Nephron progenitor cell (in vitro differentiated cells): ENCODE measurements at places on chromosomes 16 and 17.

DNA sequence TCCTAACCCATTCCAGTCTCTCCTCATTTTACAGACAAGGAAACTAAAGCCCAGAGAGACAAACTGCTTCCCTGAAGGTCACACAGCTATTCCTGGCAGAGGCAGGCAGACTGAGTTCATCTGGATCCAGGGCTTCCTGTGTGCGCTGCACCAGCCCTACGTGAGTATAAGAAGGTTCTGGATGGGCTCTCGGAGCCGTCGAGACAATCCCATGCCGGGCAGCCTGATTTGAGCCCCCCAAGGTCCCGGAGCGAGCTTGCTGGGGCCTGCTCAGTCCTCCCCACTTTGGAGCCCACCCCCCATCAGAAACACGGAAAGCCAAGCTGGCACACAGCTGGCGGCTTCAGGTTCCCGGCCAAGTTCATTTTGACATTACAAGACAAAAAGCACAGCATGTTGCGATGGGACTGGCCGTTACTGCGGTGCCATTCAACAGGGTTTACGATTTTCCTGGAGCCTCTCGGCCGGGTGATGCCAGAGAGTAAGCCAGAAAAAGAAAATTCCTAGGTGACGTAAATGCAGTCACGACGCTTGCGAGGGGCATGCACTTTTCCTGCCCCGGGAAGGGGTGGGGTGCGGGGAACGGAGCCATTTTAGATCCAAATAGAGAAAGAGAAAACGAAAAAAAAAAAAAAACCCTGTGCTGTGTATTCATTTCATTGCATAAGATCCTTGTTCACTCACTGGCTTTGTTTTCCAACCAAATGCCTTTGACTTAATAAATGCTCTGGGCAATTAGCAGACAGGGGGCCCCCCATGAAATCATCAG lies 167.1 kb upstream of the FOXF1 start:
- no peak for DNase-seq

- no peak for DNase-seq
Observed at GRCh38 chr16:66720766-66721165, 24.2 kb upstream of the CMTM4 start.

GRCh38 chr16:57884655-57885133 lies 82.4 kb upstream of the KIFC3 start:
- DNase-seq: peak; percentile 34

- no peak for DNase-seq
Observed at GRCh38 chr17:1542316-1542715, 20.3 kb downstream of the PITPNA start.

DNA sequence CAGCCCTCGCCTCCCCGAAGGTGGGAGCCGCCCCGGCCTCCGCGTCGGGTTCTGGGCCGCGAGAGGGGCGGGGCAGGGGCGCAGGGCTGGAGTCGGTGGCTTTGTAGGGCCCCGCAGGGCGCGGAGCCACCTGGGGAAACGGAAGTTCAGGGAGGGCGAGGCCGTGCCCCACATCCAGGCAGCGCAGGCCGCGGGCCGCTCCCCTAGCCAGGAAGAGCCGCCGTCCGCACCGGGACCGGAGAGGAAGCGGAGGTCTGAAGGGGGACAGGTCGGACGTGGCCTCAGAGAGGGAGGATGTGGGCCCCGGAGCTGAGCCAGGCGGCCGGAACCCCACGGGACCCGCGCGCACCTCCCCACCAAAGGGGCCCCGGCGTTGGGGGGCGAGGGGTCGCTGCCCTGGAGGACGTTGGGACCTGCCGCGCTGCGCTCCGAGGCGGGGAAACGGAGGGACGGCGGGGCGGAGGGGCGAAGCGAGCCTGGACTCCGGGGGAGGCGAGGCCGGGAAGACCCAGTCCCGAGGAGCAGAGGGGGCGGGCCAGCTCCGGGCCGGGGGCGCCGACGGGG lies 482 bp upstream of the SLC16A3 start:
- DNase-seq: peak; percentile 32

- no peak for DNase-seq
Observed at GRCh38 chr16:16106466-16106865, 116.8 kb downstream of the ABCC6 start.

GRCh38 chr16:70429888-70430666 lies 8.8 kb downstream of the ST3GAL2 start:
- DNase-seq: no peak

DNA sequence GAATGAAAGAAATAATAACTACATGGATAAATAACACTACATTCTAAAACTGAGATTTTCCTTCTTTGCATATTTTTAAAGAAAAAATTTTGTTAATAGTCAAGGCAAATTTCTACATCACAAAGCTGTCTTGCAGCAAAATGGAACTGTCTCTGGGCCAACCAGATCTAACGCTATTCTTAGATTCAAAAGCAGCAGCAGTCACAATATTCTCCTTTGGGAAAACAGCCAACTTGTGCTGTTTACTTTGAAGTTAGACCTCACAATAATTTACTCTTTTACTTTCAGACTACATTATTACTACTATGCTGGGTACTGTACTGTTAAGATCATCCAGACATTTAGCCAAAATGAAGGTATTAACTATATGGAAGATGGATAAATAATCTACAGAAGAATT lies 189.1 kb downstream of the CEP112 start:
- no peak for DNase-seq
